Type B pancreatic cell (in vitro differentiated cells): ENCODE measurements at places on chromosomes 5 and 9. TPM values are rescaled to one million over a fixed set of nuclear protein-coding genes. Genes with fewer than 3 reads are reported as not detected.
A peak's percentile ranks its signal among the peaks of the same experiment; 100 is the strongest.

The TGFBI gene
- total RNA-seq, result 71.4 and 302 TPM in 2 replicates

The ATOX1 gene
- total RNA-seq, result 81.0 and 110 TPM in 2 replicates

The SLC12A2 gene
- total RNA-seq, result 77.8 and 93.3 TPM in 2 replicates

DNA sequence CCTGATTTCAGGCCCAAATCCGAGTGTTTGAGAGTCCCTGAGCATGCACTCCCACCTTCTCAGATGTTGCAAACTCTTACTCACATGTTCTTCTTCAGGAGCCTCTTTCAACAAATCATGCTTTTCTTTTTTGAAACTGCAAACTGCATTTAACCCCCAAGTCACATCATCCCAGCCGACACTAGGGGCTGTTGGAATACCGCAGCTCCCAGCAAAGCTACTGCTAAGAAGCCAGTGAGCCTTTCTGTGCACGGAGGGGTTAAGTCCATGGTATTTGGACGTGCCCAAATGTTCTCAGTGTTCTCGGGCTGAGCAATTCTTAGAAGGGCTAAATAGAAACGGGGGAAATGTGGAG is 282.9 kb downstream of the NFIB start:
- peak overlapping the region; percentile 88 for H3K27ac ChIP-seq
- DNase-seq, result no peak
- no peaks in the 10 kb centered on the region for H3K36me3 ChIP-seq
- H3K4me1 ChIP-seq, result peaks cover 47% of the 10 kb centered on the region

DNA sequence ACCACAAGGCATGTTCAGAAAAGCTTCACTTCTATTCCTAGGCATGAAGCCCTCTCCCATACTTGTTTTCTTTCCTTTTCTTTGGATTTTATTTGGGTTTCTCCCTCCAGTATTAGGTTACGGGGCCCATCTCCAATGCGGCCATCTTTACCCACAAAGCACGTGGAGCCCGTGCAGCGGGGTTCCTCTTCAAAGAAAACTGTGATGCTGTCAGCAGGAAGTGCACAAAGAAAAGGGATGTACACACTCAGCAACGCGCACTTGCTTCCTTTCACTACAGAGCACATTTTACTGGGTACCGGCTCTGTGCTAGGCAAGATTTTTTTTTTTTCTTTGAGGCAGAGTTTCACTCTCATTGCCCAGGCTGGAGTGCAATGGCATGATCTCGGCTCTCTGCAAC is 106.6 kb downstream of the COL23A1 start:
- H3K36me3 ChIP-seq, result no peaks in the 10 kb centered on the region
- DNase-seq, result no peak
- peaks cover 8% of the 10 kb centered on the region for H3K27me3 ChIP-seq
- H3K4me1 ChIP-seq, result peaks cover 26% of the 10 kb centered on the region

- peaks cover 4% of the 10 kb centered on the region for H3K27me3 ChIP-seq
- H3K36me3 ChIP-seq, result peaks cover 9% of the 10 kb centered on the region
- peak overlapping the region; percentile 6 for H3K27ac ChIP-seq
- DNase-seq, result no peak
- peaks cover 36% of the 10 kb centered on the region for H3K4me1 ChIP-seq
- peak overlapping the region; percentile 3 for H3K4me3 ChIP-seq
These were observed 179.2 kb downstream of the RFK start for GRCh38 chr9:76215066-76215465.

GRCh38 chr9:124116683-124117363 is 105.3 kb downstream of the LHX2 start:
- no peak overlapping the region for H3K4me3 ChIP-seq
- H3K4me1 ChIP-seq, result no peaks in the 10 kb centered on the region
- no peak overlapping the region for H3K27ac ChIP-seq
- DNase-seq, result no peak
- H3K36me3 ChIP-seq, result no peaks in the 10 kb centered on the region
